Stimulated activated memory B cell treated with anti-CD40 and anti-IgM and Interleukin-4, amounts not matched to agents 10 μg/mL and 1 μg/mL and 100 μg/mL, for 72 hours (primary cell): ENCODE measurements at places on chromosomes 5 and 9.

GRCh38 chr5:138978080-138978479, 102.9 kb upstream of the LRRTM2 start:
- no peak overlapping the region for H3K27ac ChIP-seq
- H3K27me3 ChIP-seq, result no peaks in the 10 kb centered on the region
- no peak for ATAC-seq
- H3K4me3 ChIP-seq, result no peak overlapping the region
- H3K4me1 ChIP-seq, result peaks cover 5% of the 10 kb centered on the region

GRCh38 chr5:155974369-155974768, 352.6 kb upstream of the SGCD start:
- no peak overlapping the region for H3K27ac ChIP-seq
- no peak overlapping the region for H3K4me3 ChIP-seq
- H3K27me3 ChIP-seq, result peaks cover 23% of the 10 kb centered on the region

DNA sequence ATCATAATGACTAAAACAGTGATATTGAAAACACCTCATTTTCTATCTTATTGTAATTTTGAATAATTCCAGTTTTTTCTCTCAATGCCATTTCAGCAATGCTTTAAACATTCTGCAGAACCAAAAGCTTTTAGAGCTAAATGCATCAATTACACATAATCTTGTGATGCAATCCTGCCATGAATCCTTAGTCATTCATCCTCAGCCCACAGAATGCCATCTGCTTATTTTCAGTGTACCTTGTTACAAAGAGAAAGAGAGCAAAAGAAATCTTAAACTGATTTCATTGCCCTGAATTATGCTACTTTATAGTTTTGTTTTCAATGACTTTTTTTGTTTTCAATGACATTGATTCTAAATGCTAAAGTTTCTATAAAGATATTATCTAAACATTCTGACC, 1234.8 kb upstream of the C9orf72 start:
- no peaks in the 10 kb centered on the region for H3K36me3 ChIP-seq
- H3K4me1 ChIP-seq, result no peaks in the 10 kb centered on the region
- H3K27me3 ChIP-seq, result no peaks in the 10 kb centered on the region
- H3K27ac ChIP-seq, result no peak overlapping the region

DNA sequence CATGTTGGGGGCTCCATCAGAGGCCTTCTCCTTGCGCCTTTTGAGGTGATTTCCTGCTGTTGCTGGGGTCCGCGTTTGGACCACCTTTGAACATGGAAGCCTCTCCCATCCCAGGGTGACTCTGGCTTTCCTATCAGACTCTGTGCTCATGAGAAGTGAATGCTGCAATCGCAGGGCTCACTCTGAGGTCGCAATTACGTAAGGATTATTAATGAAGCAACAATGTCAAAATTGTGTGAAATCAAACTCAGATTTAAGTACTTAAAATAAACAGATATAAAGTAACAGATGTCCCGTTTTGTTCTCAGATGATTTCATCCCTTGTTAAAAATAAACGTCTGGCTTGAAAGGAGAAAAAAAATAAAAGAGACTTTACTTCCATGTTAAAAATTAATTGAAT, 634.2 kb downstream of the BNC2 start:
- H3K4me1 ChIP-seq, result no peaks in the 10 kb centered on the region
- H3K27ac ChIP-seq, result no peak overlapping the region
- ATAC-seq, result no peak
- no peaks in the 10 kb centered on the region for H3K36me3 ChIP-seq
- no peak overlapping the region for H3K4me3 ChIP-seq

GRCh38 chr5:134438721-134439123, 27.0 kb upstream of the CDKN2AIPNL start:
- H3K4me1 ChIP-seq, result peaks cover 66% of the 10 kb centered on the region
- ATAC-seq, result no peak
- H3K27me3 ChIP-seq, result no peaks in the 10 kb centered on the region
- no peaks in the 10 kb centered on the region for H3K36me3 ChIP-seq
- H3K27ac ChIP-seq, result peak overlapping the region; percentile 97
- H3K4me3 ChIP-seq, result no peak overlapping the region

DNA sequence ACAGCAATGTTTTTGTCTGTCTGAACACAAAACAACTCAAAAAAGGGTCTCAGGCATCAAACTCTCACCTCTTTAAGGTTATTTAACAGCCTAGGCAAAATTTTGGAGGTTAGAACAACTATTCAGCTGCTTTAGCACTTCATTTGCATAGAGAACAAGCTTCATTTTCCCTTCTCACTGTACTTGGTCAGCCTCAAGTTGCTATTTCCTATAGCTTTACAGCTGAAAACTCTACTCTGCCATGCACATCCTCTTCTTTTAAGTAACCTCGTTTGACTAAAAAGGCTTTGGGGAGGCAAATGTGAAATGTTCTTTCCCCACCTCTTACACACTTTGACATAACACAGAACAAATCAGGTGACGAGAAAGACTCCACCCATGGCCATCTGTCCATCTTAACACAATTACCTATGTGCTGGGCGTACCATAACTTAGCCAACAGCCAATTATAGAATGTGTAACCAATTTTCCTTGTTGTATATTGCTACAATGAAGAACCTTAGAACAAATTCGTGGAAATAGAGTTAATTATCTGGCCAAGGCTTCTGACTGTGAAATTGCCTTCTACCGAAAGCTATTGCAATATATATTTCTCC, 195.7 kb downstream of the DCP2 start:
- no peak overlapping the region for H3K27ac ChIP-seq
- no peaks in the 10 kb centered on the region for H3K4me1 ChIP-seq
- peaks cover 21% of the 10 kb centered on the region for H3K27me3 ChIP-seq
- no peaks in the 10 kb centered on the region for H3K36me3 ChIP-seq
- no peak overlapping the region for H3K4me3 ChIP-seq
- ATAC-seq, result no peak

GRCh38 chr9:6646293-6646636, 736 bp upstream of the GLDC start:
- peaks cover 56% of the 10 kb centered on the region for H3K27me3 ChIP-seq
- peaks cover 28% of the 10 kb centered on the region for H3K4me1 ChIP-seq
- H3K36me3 ChIP-seq, result no peaks in the 10 kb centered on the region
- H3K27ac ChIP-seq, result peak overlapping the region; percentile 22
- peak overlapping the region; percentile 80 for H3K4me3 ChIP-seq
- peak; percentile 69 for ATAC-seq

DNA sequence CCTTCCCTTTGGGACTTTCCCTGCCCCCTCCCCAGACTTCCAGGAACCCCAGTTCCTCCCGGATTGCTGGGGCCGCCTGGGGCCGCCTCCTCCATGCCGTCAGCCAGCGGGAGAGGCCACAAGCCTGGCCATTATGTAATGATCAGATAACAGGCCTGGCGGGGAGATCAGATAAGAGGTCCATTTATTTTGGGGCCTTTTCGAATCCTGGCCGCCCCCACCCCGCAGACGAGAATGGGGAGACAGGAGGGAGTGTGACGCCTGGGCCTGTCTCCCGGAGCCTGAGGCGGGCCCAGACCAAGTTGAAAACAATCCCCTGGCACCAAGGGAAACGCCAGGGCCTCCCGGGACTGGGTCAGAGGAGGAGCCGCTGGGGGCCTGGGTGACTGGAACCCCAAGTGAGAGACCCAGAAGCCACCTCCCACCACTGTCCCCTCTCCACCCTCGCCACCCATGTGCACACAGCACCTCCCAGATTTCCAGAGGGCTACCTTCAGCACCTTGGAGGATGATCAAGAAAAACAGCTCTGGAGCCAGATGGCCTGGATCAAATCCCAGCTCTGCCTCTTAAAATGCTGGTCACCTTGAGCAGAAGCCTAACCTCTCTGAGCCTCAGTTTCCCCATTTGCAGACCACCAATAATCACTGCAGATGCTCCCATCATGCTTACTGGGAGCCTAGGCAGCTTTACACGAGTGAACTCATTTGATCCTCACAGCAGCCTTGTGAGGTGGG, 7.8 kb downstream of the ENG start:
- H3K27me3 ChIP-seq, result no peaks in the 10 kb centered on the region
- H3K4me1 ChIP-seq, result no peaks in the 10 kb centered on the region
- H3K36me3 ChIP-seq, result peaks cover 20% of the 10 kb centered on the region
- no peak overlapping the region for H3K4me3 ChIP-seq
- ATAC-seq, result no peak

DNA sequence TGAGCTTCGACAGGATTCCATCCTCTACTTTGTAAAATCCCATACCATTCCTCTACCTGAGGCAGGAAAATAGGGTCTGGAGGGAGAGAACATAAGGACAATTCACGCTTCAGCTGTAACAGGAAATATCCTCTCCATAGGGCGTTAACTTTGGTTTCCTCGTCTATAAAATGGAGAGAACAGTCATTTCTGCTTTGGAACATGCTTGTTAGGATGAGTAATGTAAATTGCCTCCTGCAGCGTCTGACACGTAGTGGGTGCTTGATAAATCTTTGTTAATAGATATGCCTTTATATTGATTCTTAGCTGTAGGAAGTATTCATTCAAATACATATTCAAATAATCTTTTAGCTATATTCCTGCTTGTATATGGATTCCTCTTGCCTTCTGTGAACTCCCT, 711 bp upstream of the SUB1 start:
- H3K4me1 ChIP-seq, result peaks cover 81% of the 10 kb centered on the region
- no peaks in the 10 kb centered on the region for H3K27me3 ChIP-seq

DNA sequence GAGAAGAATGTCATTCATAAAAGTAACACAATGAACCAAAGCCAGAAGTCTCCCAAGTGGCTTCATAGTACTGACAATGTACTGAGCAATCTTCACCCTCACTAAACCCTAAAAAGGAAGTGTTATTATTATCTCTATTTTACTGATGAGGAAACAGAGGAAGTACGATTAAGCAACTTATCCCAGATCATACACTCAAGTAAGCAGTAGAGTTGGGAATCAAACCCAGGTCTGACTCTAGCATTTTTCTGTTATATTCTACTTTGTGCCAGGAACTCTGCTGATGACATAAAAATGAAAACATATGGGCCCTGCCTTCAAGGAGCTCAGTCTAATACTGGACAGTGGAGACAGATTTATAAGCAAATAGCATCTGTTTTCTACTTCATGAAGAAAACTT, 109.2 kb downstream of the RAPGEF6 start:
- no peak overlapping the region for H3K4me3 ChIP-seq
- no peak for ATAC-seq
- H3K4me1 ChIP-seq, result peaks cover 30% of the 10 kb centered on the region
- no peaks in the 10 kb centered on the region for H3K27me3 ChIP-seq
- H3K27ac ChIP-seq, result no peak overlapping the region

GRCh38 chr9:11749396-11749795, 943.8 kb upstream of the TYRP1 start:
- no peak for ATAC-seq
- H3K27ac ChIP-seq, result no peak overlapping the region
- no peaks in the 10 kb centered on the region for H3K4me1 ChIP-seq
- H3K36me3 ChIP-seq, result no peaks in the 10 kb centered on the region
- H3K27me3 ChIP-seq, result no peaks in the 10 kb centered on the region
- H3K4me3 ChIP-seq, result no peak overlapping the region

DNA sequence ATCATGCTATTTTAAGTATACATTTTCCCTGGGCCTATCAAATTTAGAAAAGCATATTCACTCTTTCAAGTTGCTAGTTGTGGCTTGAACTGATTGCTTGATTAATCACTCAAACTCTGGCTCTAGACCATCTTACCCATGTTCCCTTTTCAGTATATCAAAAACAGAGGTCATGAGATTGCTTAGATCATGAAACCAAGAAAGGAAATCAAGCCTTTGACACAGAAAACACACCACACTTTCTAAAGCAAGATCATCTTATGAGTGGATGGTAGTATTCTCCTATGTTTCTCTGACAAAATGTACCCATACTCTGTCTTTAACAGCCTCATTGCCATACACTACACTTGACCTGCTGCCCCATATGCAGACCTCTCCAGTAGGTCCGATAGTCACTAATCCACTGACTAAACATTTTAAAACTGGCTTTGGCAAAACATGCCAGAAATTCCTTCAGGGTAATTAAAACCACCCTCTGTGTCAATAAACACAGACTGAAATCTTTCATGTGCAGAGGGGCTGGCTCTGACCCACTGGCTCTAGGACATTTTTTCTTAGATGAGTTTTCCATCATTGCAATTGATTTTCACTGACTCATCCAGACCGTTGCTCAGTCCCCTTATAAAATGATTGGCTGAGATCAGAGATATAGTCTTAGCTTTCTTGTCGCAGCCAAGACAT, 18.2 kb downstream of the PPP2R2B start:
- no peaks in the 10 kb centered on the region for H3K27me3 ChIP-seq
- H3K4me1 ChIP-seq, result no peaks in the 10 kb centered on the region
- no peak overlapping the region for H3K4me3 ChIP-seq

- H3K27me3 ChIP-seq, result no peaks in the 10 kb centered on the region
- H3K36me3 ChIP-seq, result no peaks in the 10 kb centered on the region
- no peak overlapping the region for H3K4me3 ChIP-seq
- no peak overlapping the region for H3K27ac ChIP-seq
- peak; percentile 41 for ATAC-seq
- H3K4me1 ChIP-seq, result no peaks in the 10 kb centered on the region
Measured at GRCh38 chr5:142977363-142978051, 207.3 kb downstream of the ARHGAP26 start.

- H3K36me3 ChIP-seq, result peaks cover 23% of the 10 kb centered on the region
- H3K4me3 ChIP-seq, result no peak overlapping the region
- no peak for ATAC-seq
- H3K27me3 ChIP-seq, result no peaks in the 10 kb centered on the region
- H3K4me1 ChIP-seq, result peaks cover 75% of the 10 kb centered on the region
- peak overlapping the region; percentile 77 for H3K27ac ChIP-seq
Measured at GRCh38 chr5:132436936-132437335, 53.6 kb downstream of the IRF1 start.

DNA sequence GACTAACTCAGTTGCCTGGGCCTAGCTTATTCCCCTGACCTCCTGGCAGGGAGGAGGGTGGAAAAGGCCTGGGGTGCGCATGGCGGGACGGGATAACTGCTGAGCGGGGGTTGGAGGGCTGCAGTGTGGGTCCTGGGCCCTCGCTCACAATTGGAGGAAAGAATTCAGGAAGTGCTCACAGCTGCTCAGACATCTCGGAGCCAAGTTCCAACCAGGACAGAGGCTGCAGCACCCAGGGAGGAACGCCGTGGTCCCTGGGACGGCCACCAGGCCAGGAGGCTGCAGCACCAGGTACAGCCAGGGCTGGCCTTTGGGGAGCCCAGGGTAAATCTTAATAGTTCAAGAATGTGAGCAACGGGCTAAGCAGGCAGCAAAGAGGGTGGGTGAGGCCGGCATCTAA, at the start of gene SPAAR:
Gene SPAAR, plus strand, starts transcription at position 217 of the 400 bp plus-strand sequence. CDS start 974 bp downstream, outside the sequence.
- no peak within 1 kb of the TSS for H3K4me3 ChIP-seq
- peaks cover 43% of the 10 kb centered on the region for H3K27me3 ChIP-seq
- no peak for ATAC-seq
- H3K27ac ChIP-seq, result no peak within 1 kb of the TSS
- H3K36me3 ChIP-seq, result no peaks in the 10 kb centered on the region

GRCh38 chr5:23042226-23042625, 189.1 kb upstream of the CDH12 start:
- no peaks in the 10 kb centered on the region for H3K4me1 ChIP-seq
- no peak for ATAC-seq
- no peak overlapping the region for H3K27ac ChIP-seq
- H3K36me3 ChIP-seq, result no peaks in the 10 kb centered on the region
- no peak overlapping the region for H3K4me3 ChIP-seq

DNA sequence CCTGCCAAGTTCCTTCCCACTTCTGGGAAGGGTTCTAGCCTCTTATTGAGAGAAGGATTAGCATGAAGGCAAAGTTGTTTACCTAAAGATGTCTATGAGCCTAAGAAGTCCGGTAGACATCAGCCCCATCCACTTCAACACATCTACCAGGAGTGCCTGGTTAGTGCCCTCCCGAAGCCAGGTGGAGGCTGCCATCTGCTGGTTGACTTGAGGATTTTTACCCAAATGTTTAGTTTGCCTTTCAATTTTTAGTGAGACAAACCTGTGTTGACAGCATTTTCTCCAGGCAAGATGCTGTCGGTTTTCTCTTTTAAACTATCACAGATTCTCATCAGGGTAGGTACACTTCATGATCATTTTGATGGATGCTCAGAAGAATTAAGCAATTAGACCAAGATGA, 83.6 kb upstream of the TNFSF8 start:
- H3K4me1 ChIP-seq, result no peaks in the 10 kb centered on the region
- peaks cover 20% of the 10 kb centered on the region for H3K27me3 ChIP-seq
- H3K36me3 ChIP-seq, result no peaks in the 10 kb centered on the region
- H3K4me3 ChIP-seq, result no peak overlapping the region
- H3K27ac ChIP-seq, result no peak overlapping the region
- ATAC-seq, result peak; percentile 80
